ENCODE measurements at places on chromosomes 4 and X.

DNA sequence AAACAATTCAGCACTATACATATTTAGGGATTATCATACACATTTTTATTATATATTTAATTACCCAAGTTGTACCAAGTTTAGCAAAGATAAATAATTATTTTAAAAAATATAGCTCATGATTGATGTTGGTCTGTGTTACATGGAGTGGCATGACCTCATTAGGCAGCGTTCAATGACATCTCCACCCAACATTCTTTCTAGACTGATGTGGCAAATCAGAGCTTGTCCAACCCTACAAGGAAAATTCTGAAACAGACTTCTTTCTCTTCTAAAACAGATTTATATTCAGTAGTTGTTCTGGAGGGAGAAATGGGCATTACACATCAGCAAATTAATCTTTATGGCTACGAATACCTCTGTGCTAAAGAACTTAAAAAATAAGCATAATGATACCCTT lies 189.7 kb downstream of the PDGFC start:
- DNase-seq: no peak

DNA sequence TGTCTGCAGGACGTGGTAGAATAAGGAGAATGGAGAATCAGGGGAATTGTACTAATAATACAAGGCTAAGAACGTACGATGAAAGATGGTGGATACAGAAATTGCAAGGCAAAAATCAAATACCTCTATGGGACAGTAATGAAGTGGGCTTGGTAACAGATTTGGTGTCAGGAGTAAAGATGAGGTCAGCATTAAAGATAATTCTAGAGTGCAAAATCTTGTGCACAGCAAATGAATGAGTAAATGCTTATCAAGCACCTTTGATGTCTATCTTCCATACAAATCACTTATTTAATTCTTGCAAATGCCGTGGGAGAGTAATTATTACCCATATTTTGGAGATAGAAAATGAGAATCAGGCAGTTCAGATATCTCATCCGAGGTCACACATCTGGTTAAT lies 70.9 kb downstream of the DDX60 start:
- DNase-seq: no peak

DNA sequence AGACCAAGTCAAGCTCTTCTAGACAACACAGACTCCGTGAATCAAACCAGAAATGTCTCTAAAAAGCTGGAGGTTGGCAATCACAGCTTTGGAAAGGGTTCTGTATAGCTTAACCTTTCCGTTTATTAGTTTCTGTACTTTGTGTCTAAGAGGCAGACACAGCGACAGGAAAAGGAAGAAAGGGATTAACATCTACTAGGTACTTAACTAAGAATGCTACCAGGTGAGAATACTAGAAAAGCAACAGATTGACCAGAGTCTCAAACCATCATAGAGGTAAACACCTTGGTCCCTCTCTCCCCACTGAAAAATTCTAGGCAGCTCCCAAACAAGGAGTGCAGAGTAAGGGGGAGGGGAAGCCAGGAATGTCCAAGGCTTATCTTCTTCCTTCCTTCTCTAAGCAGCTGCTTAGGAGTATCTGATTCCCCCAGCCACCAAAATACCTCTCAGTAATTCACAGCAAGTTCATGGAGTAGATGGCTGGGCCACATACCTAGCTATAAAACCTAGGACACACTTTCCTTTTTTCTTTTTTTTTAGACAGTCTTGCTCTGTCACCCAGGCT lies 80.8 kb downstream of the APBB2 start:
- peak; percentile 11 for DNase-seq

DNA sequence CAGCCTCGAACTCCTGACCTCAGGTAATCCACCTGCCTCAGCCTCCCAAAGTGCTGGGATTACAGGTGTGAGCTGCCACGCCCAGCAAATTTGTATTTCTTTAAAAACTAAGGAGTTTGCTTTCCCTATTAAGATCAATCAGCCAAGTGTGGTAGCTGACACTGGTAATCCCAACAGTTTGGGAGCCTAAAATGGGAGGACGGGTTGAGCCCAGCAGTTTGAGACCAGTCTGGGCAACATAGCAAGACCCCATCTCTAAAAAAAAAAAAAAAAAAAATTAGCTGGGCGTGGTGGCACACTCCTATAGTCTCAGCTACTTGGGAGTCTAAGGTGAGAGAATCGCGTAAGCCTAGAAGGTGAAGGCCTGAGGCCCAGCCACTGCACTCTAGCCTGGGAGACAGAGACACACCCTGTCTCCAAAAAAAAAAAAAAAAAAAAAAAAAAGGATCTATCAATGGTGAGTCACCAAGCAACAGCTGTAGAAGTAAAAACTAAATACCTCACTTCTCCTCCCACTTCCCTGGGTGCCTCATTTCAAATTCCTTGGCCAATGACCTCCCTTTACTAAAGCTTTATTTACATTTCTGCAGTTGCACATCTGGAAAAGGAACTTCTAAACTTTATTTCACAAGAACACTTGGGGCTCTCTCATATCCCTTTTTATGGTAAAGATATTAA lies 54.5 kb downstream of the LDB2 start:
- DNase-seq: no peak

GRCh38 chr4:150683775-150684350 lies 101.9 kb downstream of the MAB21L2 start:
- no peak for DNase-seq

- no peak for DNase-seq
Observed at GRCh38 chrX:54452920-54453319, 12.7 kb downstream of the TSR2 start.

- no peak for DNase-seq
Observed at GRCh38 chrX:125765347-125765746, 400.7 kb downstream of the DCAF12L2 start.

DNA sequence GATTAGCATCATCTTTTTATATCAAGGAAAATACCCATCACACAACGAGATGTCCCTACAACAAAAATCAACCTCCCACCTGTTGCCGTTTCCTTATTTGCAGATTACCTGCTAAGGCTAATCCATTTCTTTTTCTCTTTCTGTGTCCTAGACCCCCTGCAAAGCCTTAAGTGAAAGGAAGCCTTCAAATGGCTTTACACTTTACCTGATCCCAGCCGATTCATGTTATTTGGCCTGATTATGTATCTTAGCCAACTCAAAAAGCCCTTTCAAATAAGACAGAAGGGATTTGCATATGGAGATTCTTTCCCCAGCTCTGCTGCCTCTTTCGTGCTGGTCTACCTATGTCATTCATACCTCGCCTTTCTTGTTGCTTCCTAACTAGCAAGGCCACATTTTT lies 14.4 kb downstream of the ABCG2 start:
- DNase-seq: no peak

DNA sequence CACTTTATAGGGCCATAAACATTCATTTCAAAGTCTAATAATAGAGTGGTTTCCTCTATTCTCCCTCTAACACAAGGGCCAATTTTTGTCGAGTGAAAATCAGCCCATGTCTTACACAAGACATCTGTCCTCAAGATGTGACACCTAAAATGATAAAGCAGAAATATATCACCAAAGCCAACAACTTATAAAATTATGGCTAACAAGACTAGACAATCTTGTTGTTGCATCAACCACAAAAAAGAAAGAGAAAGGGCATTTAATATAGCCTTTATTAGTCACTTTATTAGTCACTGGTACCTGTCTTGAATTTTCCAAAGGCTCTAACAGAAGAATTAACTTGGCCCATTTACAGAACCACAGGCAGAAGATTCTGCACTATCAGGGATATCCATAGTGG lies 161.6 kb downstream of the SMIM20 start:
- DNase-seq: no peak

- no peak for DNase-seq
Observed at GRCh38 chr4:38177641-38178391, 217.6 kb downstream of the PTTG2 start.

DNA sequence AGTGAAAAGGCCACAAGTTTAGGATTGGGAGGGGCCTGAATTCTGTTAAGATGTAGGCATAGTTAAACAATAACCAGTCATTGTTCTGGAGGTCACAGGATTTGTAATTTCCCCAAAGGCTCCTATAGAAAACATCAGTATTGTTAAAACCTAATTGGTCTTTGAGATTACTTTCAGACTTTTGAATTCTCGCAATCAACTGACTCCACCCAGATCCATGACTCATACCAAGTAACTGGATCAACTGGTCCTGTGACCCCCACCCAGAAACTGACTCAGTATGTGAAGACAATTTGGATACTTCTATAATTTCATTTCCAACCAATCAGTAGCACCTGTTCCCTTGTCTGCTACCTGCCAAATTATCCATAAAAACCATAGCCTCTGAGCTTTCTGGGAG lies 28.4 kb downstream of the MAGEB16 start:
- no peak for DNase-seq

Measured in pons (tissue), 1 donor.